ENCODE measurements at places on chromosomes 11 and 22.

DNA sequence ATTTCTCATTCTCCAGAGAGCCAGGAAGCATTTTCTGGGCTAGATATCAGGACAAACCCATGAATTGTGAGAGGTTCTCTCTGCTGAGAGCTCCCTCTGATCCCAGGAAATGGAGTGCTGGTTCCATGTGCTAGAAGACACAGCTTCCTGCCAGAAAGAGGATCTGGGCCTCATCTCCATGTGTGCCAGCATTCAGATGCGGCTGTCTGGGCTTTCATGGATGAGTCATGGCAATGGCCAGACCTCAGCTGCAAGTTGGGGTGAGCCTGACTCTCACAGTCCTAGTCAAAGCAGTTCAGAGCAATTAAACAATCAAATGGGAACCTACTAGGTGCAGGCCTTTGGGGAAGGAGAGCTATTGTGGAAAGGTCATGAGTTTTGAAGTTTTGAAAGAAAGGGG lies 82.3 kb upstream of the EED start:
- DNase-seq = no peak

- DNase-seq = no peak
These were observed 6.7 kb upstream of the VSIG10L2 start for GRCh38 chr11:125939081-125939521.

GRCh38 chr11:134126217-134126822 lies 57.4 kb downstream of the JAM3 start:
- no peak for DNase-seq

GRCh38 chr11:33703234-33703633 lies 2.6 kb upstream of the C11orf91 start:
- DNase-seq = no peak

- DNase-seq = peak; percentile 7
These were observed 25.2 kb downstream of the FAM76B start for GRCh38 chr11:95764267-95764898.

GRCh38 chr11:2529636-2530035 lies 84.8 kb downstream of the KCNQ1 start:
- no peak for DNase-seq

GRCh38 chr11:71373791-71374454 lies 74.3 kb downstream of the DHCR7 start:
- no peak for DNase-seq

DNA sequence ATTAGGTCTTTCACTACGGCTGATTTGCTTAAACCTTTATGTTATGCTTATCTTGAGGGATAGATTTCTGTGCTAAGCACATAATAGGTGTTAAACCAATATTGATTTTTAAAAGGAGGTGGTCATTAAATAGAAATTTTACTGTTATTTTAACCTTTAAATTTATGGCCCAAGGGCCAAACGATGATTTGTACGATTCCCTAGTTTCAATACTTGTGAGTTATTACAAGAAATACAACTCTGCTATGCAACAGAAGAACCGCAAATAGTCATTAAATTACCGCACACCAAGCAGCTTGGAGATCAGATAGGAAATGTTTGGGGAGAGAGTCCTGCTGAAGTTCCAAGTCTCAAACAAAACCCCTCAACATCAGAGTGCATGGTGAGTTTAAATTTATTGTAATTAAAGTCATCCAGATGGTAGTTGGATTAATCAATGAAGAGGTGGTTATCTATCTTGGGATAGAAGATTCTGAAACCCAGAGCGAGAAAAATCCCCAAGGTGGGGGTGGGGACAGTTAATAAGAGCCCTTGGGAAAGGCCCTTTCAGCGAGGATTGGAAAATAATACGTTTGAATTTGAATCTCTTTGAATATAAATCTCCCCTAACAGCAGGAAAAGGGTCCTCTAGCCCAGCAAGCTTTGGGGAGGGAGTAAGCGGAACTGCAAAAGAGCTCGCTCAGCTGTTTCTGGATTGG lies 805 bp upstream of the QSER1 start:
- no peak for DNase-seq

GRCh38 chr11:134030853-134031252 lies 38.0 kb upstream of the JAM3 start:
- DNase-seq = no peak

DNA sequence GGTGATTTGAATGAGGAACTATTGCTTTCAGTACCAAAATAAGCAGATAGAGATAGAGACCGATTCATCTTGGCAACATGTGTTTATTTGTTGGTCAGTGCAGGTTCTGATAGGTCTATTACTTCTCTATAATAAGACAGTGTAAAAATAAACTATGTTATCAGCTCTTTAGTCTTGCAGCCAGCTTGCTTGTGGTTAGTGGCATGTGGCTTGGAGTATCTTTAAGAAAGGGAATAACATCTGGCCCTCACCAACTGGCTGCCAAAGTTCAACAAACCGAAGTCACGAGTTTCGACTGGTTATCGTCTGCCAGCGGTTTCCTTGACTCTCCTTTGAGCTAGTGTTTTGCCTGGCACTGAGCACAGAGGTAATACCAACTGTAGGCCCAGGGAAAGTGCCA lies 71.8 kb downstream of the CTTN start:
- no peak for DNase-seq

DNA sequence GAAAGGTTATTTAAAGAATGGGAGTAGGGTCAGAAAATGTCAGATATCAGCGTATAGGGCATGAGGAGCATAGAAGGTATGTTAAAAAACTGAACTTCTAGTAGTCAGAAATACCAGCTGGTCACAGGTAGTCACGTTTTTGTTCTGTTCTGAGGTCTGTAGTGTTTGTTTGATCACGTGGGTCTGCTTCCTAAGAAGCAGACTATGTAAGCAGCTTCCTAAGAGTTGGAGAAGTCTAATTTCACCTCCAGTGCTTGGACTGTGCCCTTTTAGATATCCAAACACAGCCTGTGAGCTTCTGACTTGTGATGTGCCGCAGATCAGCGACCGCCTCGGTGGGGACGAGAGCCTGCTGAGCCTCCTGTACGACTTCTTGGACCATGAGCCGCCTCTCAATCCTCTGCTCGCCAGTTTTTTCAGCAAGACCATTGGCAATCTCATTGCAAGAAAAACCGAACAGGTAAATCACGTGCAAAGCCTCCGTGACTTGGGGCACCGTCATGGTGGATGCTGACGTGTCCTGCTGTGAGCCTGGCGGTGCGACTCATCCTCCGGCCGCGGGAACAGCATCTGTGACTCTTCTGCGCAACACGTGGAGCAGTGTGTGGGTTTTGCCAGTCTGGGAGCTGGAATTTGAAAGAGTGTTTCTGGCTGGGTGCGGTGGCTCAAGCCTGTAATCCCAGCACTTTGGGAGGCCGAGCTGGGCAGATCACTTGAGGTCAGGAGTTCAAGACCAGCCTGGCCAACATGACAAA lies 63.5 kb downstream of the PPP6R2 start:
- DNase-seq = no peak

GRCh38 chr11:134921938-134922337 lies 509.9 kb upstream of the B3GAT1 start:
- DNase-seq = no peak

DNA sequence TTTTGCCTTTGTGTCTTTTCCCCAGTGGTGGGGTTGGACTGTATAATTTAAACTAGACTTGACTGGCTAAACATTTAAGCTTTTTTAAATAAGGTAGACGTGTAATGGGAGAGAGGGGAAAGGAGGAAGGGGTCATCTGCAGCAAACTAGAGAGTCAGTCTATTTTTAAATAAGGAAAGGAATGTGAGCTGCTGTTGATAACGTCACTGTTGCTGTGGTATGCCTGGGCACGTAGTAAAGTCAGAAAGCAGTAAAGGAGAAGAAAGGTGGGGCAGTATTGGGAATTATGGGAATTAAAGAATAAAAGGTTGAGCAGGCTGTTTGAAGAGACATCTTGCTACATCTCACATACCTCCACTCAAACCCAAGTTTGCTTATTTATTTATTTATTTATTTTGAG lies 80.4 kb upstream of the FSHB start:
- DNase-seq = no peak

DNA sequence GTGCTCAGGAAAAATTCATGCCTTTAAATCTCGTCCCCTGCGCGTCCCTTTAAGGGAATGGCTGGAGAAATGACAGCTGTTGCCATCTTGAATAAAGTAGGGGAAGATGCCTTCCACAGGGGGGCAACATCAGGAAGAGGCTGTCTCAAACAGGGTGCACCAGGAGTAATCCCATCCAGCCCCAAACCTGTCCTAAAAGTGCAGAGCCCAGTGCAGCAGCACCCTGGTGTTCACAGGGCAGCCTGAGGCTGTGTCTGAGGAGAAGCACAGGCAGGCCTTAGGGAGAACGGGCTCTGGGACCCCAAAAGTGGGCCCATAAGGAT lies 10.8 kb upstream of the C11orf96 start:
- no peak for DNase-seq

- DNase-seq = no peak
These were observed 90.6 kb downstream of the GAB4 start for GRCh38 chr22:16917144-16918003.

- DNase-seq = no peak
These were observed 387.7 kb downstream of the TMEM135 start for GRCh38 chr11:87425391-87425790.

DNA sequence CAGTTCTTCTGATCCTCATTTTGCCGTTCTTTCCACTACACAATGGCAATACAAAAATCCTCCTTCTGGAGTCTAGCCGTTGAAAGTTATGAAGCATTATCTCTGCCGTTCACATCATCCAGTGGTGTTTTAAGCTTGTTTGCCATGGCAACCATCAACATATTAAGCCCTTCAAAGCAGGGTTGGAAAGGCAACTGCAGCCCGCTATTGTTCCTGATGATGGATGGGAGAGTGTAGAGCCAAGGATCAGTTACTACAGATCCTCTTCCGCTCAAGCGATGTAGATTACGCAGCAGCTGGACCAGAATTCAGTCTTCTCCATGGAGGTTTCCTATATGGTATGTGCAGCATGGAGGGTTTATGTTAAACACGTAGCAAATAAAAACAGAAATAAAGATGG lies 352.7 kb downstream of the NTM start:
- DNase-seq = no peak

GRCh38 chr22:27150544-27150941 lies 493.2 kb downstream of the MIAT start:
- no peak for DNase-seq

DNA sequence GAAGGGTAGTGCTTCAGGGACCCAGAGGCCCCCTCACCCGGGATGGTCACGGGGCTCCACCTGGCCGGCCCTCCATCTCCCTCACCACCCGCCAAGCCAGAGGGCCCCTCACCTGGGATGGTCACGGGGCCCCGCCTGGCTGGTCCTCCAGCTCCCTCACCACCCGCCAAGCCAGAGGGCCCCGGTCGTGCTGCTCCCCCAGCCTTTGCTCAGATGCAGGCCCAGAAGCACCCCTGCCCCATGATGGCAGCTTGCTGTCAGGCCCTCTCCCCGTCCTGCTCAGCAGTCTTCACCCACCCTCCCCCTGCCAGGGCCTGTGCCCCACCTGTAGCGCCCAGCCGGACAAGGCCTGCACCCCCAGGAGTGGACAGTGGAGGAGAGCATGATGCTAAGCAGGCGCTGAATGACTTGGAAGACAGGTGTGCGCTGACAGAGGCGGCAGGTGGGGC lies 7.3 kb downstream of the DENND6B start:
- no peak for DNase-seq

DNA sequence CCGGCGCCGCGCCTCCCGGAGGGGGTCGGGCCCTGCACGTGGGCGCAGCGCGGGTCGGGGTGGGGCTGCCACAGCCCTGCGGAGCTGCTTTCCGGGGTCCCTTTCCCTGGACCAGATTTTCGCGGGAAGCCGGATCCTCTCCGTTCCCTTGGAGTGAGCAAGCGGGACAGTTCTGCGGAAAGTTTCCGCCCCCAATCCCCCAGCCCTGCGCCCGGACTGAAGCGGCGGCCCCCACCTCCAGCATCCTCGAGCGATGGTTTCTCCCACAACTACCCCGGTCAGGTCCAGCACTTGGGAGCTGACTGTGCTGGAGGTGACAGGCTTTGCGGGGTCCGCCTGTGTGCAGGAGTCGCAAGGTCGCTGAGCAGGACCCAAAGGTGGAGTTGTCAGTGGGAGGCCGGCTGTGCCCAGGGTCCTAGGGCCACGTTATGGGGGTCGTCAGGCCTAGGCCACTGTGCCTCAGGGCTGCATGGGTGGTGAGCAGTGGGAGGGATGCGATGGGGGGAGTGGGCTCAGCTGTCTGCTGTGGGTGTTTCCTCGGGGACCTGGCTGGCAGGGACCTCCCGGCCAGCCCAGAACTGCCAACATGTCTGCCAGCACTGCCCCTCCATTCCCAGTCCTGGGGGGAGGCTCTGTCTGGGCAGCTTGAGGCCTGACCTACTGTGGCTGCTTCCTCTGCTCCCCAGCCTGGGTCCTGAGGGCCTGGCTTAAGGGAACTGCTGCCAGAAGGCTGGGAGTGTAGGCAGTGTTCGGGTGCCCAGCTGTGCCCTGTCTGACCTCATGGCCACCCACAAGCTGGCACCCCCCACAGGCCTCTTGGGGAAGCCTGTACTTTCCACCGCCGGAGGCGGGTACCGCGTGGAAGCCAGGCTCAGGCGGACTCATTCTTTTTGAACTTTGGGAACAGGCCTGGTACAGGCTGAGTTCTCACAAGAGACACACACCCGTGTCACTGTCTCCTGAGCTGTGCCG lies 726 bp downstream of the ST3GAL4 start:
- DNase-seq = no peak

DNA sequence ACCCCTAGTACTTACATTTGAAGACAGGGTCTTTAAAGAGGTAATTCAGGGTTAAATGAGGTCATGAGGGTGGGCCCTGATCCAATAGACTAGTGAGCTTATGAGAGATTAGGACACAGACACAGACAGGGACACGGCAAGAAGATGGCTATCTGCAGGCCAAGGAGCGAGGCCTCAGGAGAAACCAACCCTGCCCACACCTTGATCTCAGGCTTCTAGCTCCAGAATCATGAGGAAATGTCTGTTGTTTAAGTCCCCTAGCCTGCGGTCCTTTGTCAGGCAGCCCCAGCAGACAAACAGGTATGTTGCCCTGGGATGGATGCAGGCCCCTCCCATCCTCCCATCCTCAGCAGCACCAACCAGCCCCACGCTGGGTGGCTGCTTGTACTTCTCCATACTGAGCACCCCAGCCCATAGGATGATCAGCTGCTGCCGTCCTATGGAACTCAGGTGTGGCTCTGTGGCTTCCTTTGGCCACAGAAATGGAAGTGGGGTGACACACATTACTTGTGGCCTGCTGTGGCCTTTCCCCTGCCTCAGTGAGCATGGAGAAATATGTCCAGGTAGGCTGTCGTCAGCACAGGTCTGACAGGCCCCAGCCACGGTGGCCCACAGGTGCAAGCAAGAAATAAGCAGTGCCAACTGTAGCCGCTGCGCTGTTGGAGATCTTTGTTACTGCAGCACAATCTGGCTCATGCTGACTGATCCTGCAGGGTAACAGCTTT lies 7.9 kb downstream of the GNB1L start:
- no peak for DNase-seq

DNA sequence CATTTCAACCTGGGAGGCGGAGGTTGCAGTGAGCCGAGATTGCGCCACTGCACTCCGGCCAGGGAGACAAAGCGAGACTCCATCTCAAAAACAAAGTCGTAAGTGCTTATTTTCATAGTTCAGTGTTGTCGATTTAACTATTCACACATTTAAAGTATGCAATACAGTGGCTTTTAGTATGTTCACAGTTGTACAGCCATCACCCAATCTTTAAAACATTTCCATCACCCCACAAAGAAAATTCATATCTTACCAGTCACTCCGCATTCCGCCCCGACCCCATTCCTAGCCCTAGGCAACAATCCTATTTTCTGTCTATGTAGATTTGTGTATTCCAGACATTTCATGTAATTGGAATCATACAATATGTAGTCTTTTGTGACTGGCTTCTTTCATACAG lies 11.9 kb downstream of the IPO7 start:
- no peak for DNase-seq

Data from NCI-H187 treated with DMSO at 0.1 percent for 48 hours (cell line).